ENCODE measurements at places on chromosomes 4 and X.
A peak's percentile ranks its signal among the peaks of the same experiment; 100 is the strongest.

GRCh38 chrX:135089126-135089525 is 31.2 kb downstream of the ETDB start:
- DNase-seq: no peak

DNA sequence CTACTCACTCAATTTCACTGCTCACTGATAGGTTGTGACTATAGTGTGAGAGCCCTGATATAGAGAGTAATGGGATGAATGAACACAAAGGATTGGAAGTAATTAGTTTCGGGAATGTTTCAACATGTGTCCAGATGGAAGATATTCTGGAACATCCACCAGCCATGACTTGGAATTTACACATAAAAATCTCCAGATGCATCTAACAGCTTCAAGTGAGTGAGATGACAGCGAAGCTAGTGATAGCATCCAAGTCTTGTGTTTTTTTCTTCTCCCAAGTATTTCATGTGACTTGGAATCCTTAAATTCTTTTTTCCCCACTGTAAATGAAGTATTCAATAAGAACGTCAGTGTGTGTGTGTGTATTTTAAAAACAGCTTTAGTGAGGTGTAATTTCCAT is 82.1 kb downstream of the CLDN34 start:
- DNase-seq: no peak

GRCh38 chr4:183374950-183375555 is 52.8 kb upstream of the CLDN24 start:
- DNase-seq: no peak

- no peak for DNase-seq
Observed at GRCh38 chr4:116016201-116016600, 902.8 kb upstream of the NDST4 start.

- peak; percentile 24 for DNase-seq
Observed at GRCh38 chr4:161256716-161257115, 907.1 kb downstream of the FSTL5 start.

GRCh38 chr4:156832886-156833285 is 138.7 kb downstream of the PDGFC start:
- no peak for DNase-seq

DNA sequence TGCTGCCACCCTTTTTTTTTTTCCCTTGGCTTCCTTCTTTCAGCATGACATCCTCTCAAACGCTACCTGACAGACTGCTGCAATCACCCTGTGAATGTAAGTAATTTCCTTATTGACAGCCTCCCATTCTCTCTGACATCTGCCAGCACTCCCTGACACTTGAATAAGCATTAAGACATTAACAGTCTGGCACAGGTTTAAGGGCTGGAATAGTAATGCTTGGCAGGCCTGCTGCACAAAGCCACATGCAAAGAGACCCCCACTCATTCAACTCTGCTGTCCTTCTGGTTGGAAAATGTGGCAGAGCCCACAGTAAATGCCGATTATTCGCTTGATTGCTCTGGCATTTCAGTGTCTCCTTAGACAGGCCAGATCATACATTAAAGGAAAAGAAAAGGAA is 28.1 kb upstream of the RASGEF1B start:
- no peak for DNase-seq

GRCh38 chr4:83889802-83890201 is 353.9 kb downstream of the GPAT3 start:
- no peak for DNase-seq

DNA sequence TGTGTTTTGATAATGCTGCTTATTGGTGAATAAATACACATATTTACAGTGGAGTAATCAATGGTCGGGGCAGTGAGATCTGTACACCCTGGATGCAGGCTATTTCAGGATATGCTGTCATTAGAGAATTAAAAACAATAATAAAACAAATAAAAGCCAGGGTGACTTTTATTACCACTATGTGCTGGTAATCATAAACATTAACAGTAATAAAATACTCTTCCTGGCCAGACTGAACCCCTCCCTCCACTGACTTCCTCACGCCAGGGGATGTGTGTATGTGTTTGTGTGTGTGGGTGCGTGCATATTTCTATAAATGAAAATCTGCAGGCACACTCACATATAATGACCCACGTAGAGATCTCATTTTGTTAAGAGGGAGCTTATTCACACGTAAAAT is 98.0 kb upstream of the MAP9 start:
- peak; percentile 90 for DNase-seq

- no peak for DNase-seq
Observed at GRCh38 chr4:98794565-98795205, 134.2 kb downstream of the EIF4E start.

DNA sequence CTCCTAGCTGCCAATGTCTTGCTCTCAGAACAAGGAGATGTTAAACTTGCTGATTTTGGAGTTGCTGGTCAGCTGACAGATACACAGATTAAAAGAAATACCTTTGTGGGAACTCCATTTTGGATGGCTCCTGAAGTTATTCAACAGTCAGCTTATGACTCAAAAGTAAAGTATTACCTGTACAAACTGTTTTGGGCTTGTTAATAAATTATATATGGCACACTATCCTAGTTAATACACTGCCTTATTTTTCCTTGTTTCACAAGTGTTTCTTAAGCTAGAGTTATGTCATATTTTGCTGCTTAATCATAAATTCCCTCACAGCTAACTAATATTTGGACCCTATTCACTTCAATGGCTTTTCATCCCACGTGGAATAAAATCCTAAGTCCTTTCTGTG is 45.3 kb downstream of the STK26 start:
- no peak for DNase-seq

DNA sequence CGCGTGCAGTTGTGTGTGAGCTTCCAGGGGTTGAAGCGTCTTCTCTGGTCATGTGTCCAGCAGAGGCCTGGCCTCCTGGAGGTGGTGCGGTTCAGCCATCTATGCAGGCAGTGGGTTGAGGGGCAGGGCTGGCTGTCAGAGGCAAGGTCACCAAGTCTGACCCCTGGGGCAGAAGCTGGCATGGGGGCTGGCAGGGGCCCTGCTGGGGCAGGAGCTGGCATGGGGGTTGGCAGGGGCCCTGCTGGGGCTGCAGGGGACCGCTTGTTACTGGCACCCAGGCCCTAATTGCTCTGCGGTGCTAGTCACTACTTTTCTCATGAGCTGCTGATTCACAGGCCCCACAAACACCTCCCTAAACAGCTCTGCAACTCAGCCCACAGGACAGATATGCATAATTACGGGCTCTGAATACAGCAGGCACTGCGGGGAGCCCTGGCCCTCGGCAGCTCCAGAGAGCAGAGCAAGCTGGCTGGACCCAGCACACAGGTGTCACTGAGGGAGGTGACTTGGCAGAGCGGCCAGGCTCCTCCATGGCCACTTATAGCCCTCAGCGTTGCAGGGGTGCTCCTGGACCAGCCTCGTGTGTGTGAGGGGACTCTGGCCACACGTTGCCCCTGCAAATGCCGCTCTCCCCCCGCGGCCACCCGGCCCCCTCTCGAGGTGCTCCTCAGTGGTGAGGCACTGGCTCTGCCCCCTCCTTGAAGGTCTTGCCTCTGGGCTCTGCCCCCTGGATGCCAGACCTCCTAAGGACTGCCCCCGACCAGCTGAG is 32.7 kb downstream of the CPLX1 start:
- no peak for DNase-seq

Data from endothelial cell of umbilical vein (primary cell).